Glutamatergic neuron (in vitro differentiated cells): ENCODE measurements at places on chromosomes 7 and 10.

DNA sequence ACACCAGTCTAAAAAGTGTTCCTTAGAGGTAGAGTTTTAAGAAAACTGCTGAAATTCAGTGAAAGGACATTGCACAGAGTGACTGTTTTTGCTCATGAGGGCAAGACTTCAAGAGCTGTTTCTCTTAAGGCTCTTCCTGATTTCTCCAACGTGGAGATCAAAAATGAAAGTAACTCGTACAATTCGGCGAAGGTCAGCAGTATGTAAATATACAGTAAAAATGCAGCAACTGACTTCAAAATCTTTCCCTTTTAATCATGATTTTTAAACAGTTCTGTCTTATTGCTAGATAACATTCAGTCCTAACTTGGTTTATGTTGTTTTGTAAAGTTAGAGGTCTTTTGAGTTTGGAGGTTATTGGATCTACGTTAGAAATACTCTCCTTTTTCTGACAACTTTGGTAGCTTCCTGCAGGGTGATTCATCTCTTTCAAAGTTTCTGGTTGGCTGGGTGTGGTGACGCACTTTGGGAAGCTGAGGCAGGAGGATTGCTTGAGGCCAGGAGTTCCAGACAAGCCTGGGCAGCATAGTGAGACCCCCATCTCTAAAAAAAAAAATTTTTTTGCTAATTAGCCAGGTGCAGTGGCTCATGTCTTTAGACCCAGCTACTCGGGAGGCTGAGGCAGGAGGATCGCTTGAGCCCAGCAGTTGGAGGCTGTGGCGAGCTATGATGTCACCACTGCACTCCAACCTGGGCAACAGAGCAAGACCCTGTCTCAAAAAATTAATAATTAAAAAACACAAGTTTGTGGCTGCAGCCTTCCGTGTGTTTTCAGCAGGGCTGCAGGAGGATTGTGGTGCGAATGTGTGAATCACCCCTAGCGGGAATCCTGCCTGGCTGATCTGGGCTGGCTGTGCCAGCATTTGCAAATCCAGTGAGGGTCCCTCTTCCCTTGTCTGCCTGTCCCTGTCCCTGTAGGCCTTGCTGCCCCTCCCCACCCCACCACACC lies 29.2 kb upstream of the AP5Z1 start:
- peak overlapping the region; percentile 45 for H3K27ac ChIP-seq
- H3K36me3 ChIP-seq, result no peaks in the 10 kb centered on the region
- DNase-seq, result no peak
- H3K4me1 ChIP-seq, result peaks cover 27% of the 10 kb centered on the region

DNA sequence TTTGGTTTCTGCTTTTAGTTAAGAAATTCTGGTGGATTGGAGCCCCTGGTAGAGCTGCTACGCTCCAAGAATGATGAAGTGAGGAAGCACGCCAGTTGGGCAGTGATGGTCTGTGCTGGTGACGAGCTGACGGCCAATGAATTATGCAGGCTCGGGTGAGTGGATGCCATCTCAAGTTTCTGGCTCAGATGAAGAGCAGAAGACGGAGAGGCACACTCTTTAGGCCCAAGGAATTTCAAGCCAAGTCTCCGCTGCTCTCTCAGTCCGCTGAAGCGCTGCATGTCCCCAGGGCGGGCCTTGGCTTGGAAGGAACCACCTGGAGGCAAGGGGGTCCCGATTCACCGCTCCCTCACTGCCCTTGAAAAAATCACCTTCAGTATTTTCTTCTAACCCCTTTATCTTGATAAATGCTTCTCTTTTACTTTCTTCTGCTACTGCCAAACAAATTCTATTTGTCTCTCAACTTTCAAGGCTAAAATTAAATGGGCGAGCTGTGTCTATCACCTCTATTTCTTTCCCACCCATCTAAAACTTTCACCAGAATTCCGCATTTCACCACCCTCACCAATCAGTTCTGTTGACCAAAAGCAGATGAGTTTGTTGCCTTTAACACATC lies 74.2 kb downstream of the ARMC3 start:
- no peaks in the 10 kb centered on the region for H3K27me3 ChIP-seq
- H3K4me1 ChIP-seq, result peaks cover 3% of the 10 kb centered on the region
- H3K36me3 ChIP-seq, result no peaks in the 10 kb centered on the region
- no peak overlapping the region for H3K4me3 ChIP-seq
- DNase-seq, result peak; percentile 19
- no peak overlapping the region for H3K27ac ChIP-seq

- H3K4me3 ChIP-seq, result peak overlapping the region; percentile 3
- no peaks in the 10 kb centered on the region for H3K27me3 ChIP-seq
- peaks cover 32% of the 10 kb centered on the region for H3K4me1 ChIP-seq
- no peak for DNase-seq
- peak overlapping the region; percentile 86 for H3K27ac ChIP-seq
Observed at GRCh38 chr7:18638594-18639452, 143.3 kb downstream of the HDAC9 start.

GRCh38 chr10:73079779-73080541 lies 16.7 kb downstream of the P4HA1 start:
- no peaks in the 10 kb centered on the region for H3K27me3 ChIP-seq
- no peaks in the 10 kb centered on the region for H3K36me3 ChIP-seq
- no peak overlapping the region for H3K4me3 ChIP-seq
- no peak for DNase-seq
- H3K27ac ChIP-seq, result no peak overlapping the region

GRCh38 chr10:50275650-50276235 lies 24.4 kb upstream of the ASAH2 start:
- H3K27ac ChIP-seq, result no peak overlapping the region
- no peak overlapping the region for H3K4me3 ChIP-seq
- H3K27me3 ChIP-seq, result no peaks in the 10 kb centered on the region
- peaks cover 2% of the 10 kb centered on the region for H3K4me1 ChIP-seq

DNA sequence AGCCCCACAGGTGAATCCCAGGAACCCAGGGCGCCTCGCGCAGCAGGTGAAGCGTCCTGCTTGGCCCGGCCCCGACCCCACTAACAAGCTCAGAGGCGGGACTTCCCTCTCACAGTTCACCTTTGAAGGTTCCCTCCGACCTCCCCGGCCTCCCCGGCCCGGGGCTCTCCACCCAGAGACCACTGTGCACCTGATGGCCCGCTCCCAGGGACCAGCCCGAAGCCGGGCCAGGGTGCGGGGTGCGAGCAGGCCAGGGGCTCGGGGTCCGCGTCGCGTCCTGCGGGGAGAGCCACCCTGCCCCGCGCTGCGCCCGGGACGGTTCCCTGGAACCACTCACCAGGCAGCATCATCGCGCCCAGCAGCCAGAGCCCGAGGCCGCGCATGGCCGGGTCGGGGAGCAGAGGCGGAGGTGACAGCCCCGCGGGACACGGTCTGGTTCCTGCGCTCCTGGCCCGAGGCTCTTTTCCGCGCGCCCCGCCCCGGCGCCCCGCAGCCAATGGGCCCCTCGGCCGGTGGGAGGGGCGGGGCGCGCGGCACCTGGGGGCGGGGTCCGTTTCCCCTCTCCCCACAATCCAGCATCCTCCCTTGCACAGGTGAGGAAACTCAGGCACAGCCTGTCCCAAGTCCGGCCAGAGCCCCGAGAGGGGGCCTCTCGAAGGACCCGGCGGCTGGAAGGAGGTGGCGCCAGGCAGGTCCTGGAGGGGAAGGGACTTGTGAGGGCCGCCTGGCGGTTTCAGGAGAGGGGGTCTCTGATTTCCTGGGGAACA lies at the start of gene ADAM8:
ADAM8 (minus strand) TSS at position 434 of the 767 bp plus-strand sequence; CDS start at position 383, 51 bp downstream.
- no peak within 1 kb of the TSS for H3K4me3 ChIP-seq
- H3K27me3 ChIP-seq, result peaks cover 2% of the 10 kb centered on the region
- H3K27ac ChIP-seq, result no peak within 1 kb of the TSS
- H3K4me1 ChIP-seq, result peaks cover 6% of the 10 kb centered on the region

DNA sequence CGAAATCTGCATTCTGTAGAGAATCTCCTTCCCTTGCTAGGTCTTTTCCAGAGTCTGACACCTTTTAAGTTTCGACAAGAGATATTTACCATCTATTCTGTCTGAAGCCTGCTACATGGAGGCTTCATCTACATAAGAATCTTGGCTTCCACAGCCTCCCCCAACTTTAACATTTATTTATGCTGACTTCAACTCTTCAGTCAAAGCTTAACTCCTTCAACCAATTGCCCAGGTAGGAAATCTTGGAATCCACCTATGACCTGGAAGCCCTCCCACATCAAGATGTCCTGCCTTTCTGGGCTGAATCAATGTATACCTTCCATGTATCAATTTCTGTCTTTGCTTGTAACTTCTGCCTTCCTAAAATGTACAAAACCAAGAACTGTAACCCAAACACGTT lies 54.7 kb downstream of the MINPP1 start:
- H3K4me3 ChIP-seq, result no peak overlapping the region
- no peak overlapping the region for H3K27ac ChIP-seq
- H3K4me1 ChIP-seq, result no peaks in the 10 kb centered on the region
- no peaks in the 10 kb centered on the region for H3K27me3 ChIP-seq

DNA sequence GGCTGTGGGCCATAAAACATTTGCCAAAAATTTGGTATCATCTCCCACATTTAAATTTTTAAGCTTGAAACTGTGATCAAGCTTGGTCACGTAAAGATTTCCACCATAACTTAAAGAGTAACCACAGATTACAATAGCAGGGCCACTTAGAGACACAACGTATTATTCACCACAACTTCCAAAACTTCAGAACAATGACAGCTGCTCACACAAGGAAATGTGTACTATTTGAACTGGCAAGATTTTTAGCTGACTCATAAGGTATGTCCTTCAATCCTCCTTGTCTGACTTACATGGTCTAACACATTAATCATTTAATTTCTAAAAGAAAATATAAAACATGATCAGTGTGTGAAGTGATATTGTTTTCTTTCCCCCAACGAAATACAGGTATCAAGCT lies 234.5 kb downstream of the PARD3 start:
- H3K4me1 ChIP-seq, result peaks cover 19% of the 10 kb centered on the region
- peak overlapping the region; percentile 36 for H3K27ac ChIP-seq

GRCh38 chr7:80018941-80019808 lies 115.5 kb upstream of the GNAI1 start:
- DNase-seq, result peak; percentile 70
- H3K27ac ChIP-seq, result no peak overlapping the region
- peaks cover 14% of the 10 kb centered on the region for H3K36me3 ChIP-seq

- DNase-seq, result peak; percentile 82
- H3K36me3 ChIP-seq, result no peaks in the 10 kb centered on the region
- H3K4me1 ChIP-seq, result peaks cover 7% of the 10 kb centered on the region
- peak overlapping the region; percentile 32 for H3K4me3 ChIP-seq
Observed at GRCh38 chr7:39746103-39746819, 122.9 kb downstream of the RALA start.

DNA sequence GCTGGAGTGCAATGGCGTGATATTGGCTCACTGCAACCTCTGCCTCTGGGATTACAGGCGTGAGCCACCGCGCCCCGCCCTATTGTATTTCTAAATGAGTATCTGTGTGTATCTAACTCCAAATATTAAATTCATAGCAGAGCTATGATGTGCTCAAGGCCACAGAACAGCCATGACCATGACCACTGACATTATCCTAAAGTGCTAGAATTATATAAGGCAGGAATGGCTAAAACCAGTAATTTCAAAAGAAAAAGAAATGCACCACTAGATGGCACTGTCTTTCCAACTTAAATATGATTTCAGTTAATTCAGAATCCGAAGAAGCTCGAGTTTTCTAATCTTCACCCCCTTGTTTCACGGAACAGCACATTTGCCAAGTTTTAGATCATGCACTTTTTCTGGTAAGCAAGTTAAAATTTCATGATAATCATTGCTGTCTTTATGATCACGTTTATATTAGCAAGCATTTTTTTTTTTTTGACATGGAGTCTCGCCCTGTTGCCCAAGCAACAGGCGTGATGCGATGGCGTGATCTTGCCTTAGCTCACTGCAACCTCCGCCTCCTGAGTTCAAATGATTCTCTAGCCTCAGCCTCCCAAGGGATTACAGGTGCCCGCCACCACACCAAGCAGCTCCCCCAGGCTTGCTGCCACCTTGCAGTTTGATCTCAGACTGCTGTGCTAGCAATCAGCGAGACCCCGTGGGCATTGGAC lies 65.3 kb downstream of the OR13A1 start:
- H3K4me1 ChIP-seq, result peaks cover 5% of the 10 kb centered on the region
- peak overlapping the region; percentile 93 for H3K27ac ChIP-seq
- peak overlapping the region; percentile 91 for H3K4me3 ChIP-seq
- peak; percentile 28 for DNase-seq
- peaks cover 4% of the 10 kb centered on the region for H3K27me3 ChIP-seq

- DNase-seq, result no peak
- peaks cover 7% of the 10 kb centered on the region for H3K36me3 ChIP-seq
Observed at GRCh38 chr10:46999217-46999616, 88.0 kb downstream of the PTPN20 start.

DNA sequence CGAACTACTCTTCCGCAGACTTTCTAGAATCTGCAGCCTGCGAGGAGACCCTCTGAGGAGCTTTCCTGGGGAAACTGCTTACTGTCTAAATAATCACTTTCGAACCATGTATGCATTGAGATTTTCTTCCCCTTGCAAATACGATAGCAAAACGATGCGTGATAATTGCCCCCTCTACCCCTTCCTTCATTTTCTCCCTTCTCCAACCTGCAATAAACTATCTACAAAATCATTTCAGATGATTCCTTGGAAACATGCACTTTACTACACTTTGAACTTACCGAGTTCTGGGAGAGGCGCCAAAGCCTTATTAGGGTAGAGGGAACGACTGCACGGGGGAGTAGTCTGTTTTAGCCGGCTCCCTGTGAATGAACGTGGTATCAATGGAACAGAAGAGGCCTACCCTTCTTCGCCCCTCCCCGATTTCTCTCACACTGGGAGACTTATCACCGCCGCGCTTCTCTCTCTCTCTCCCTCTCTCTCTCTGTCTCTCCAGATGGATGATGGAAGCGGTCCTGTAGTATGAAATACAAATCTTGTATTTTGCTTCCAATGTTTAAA lies at the start of gene FGFBP3:
FGFBP3 (minus strand) TSS at position 370 of the 561 bp plus-strand sequence. CDS start 517 bp downstream, outside the sequence.
- peaks cover 12% of the 10 kb centered on the region for H3K27me3 ChIP-seq
- DNase-seq, result peak; percentile 52
- H3K36me3 ChIP-seq, result no peaks in the 10 kb centered on the region
- peak within 1 kb of the TSS; percentile 77 for H3K27ac ChIP-seq
- H3K4me1 ChIP-seq, result peaks cover 5% of the 10 kb centered on the region
- peak within 1 kb of the TSS; percentile 95 for H3K4me3 ChIP-seq

- H3K27ac ChIP-seq, result peak overlapping the region; percentile 41
- H3K4me3 ChIP-seq, result peak overlapping the region; percentile 96
- H3K36me3 ChIP-seq, result no peaks in the 10 kb centered on the region
Observed at GRCh38 chr10:121596689-121597503, 1.3 kb downstream of the FGFR2 start.

DNA sequence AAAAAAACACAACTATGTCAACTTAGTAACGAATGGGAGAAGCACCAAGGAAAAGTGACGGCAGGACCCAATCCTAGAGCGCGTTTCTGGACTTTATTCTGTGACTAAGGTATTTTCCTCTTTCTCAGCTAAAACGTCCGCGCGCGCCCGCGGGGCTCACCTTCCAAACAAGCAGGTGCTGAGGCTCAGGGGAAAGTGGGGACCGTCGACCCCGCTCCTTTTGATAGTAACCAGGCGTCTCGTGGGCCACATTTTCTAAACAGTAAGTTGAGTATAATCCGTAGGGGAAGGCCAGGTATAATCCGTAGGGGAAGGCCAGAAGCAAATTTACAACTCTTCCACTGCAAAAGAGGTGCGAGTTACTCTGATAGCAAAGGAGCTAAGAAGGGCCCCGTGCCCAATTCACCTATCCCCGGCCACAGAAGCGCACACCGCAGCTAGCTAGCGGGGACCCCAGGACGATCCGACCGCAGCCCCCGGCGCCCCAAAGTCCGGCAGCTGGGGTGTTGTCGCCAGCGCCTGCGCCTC lies 743 bp downstream of the MKI67 start:
- H3K27me3 ChIP-seq, result peaks cover 8% of the 10 kb centered on the region
- H3K4me3 ChIP-seq, result peak overlapping the region; percentile 89
- no peak overlapping the region for H3K27ac ChIP-seq
- no peaks in the 10 kb centered on the region for H3K36me3 ChIP-seq
- peak; percentile 22 for DNase-seq
- peaks cover 19% of the 10 kb centered on the region for H3K4me1 ChIP-seq
